ENCODE measurements at places on chromosomes 13 and 19.

DNA sequence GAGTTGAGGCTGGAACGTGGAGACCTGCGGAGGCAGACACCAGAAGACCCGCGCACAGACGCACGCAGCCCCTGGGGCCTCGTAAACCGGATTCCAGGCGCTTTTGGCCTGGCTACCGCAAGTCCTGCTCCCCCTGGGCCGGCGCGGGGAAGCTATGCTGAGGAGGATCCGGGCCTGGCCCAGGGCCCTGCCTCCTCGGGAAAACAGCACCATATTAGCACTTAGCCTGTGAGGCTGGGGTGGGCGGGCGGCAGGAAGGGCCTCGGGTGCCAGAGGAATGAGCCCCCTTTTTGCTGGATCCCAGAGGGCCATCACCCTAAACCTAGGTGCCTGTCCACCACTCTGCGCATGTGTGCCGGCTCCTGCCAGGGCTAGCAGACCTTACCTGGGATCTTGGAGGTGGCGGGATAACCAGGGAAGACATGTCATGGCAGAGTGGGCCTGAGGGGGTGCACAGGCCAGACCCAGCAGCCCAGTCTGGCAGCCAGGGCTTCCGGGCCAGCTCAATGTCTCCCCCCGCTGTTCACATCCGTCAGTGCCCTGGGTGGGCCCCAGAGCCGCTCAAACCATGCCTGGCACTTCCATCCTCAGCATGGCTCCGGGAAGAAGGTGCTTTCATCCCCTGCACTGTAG is 7.3 kb downstream of the ELOF1 start:
- DNase-seq, result no peak

DNA sequence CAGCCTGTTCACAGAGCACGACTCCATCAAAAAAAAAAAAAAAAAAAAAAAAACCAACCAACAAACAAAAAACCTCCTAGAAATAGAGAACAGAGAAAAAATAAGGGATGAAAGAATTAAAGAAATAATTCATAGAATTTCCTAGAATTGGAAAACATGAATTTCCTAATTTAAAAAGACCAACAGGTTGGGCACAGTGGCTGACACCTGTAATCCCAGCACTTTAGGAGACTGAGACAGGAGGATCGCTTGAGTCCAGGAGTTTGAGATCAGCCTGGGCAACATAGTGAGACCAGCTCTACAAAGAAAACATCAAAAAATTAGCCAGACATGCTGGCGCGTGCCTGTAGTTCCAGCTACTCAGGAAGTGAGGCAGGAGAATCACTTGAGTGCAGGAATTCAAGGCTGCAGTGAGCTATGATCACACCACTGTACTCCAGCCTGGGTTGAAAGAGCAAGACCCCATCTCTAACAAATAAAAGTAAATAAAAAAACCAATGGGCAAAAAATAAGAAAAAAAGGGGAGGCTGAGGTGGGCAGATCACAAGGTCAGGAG is 6.5 kb downstream of the SPART start:
- DNase-seq, result no peak

DNA sequence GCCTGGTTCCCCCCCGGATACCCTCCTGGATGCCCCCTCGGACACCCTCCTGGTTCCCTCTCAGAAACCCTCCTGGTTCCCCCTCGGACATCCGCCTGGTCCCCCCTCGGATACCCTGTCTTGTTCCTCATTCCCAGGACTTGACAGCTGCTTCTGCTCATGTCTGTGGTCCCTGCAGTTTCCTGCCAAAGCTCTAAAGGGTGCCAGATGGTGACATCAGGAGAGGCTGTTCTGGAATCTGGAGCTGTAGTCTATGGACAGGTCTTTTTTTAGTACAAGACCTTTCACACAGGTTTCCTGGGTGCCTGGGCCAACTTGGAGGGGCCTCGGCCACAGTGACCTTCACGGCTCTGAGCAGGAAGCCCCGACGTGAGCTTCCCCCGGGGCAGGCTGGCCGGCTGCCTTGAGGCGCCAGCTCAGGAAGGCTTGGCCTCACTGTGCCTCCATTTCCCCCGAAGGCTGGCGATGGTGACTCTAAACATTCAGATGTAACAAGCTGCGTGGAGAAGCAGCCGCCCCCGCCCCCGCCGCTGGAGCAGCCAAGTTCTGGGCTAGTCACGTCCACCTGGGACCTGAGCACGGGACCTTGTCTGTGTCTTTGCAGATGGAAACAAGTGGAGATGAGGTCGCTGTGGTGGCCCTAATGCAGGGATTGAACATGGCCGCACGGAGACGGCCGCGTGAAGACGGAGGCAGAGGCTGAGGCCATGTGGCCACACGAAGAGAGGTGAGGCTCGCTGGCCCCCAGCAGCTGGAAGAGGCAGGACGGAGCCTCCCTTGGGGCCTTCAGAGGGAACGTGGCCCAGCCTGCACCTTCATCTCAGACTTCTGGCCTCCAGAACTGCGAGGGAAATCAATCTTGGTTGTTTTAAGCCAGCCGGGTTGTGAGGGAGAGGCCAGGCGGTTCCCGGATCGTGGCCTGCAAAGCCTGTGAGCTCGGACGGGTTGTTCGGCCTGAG is 12.7 kb downstream of the SGTA start:
- DNase-seq, result no peak

GRCh38 chr13:68257111-68257842 is 1027.1 kb upstream of the PCDH9 start:
- no peak for DNase-seq

GRCh38 chr19:29193155-29193554 is 19.8 kb downstream of the UQCRFS1 start:
- no peak for DNase-seq

- no peak for DNase-seq
These were observed 765.2 kb upstream of the GPC6 start for GRCh38 chr13:92461402-92461801.

- no peak for DNase-seq
These were observed 21.2 kb downstream of the DNMT1 start for GRCh38 chr19:10173527-10173926.

GRCh38 chr13:60019119-60019993 is 144.4 kb downstream of the DIAPH3 start:
- no peak for DNase-seq

DNA sequence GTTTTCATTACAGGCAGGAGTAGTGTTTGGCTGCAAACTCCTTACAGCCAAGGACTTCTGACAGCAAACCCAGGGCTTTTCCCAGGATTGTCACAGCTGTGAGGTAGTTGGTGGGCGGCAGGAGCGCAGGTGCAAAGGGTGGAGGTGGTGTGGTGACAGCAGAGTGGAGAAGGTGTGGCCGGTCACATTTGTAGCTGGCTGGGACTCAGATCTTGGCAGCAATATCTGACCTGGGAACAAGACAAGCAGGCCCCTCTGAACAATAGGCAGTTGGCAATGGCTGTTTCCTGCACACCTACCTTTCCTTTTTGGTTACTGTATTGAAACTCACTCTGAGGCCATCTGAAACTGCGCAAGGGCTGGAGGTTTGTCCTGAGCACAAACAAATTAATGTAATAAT is 327.3 kb downstream of the COG6 start:
- DNase-seq, result no peak

DNA sequence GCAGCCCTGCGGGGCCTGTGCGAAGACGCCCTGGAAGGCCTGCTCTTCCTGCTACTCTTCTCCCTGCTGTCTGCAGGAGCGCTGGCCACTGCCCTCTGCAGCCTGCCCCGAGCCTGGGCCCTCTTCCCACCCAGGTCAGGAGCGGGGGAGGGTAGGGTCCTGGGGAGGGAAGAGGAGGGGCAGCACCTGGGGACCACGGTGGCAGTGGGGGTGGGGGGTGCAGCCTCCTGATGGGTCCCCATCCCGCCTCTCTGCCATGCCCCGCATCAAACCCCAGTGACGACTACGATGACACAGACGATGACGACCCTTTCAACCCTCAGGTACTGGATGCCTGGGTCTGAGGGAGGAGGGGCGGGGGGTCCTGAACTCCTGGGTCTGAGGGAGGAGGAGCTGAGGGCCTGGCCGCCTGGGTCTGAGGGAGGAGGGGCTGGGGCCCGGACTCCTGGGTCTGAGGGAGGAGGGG is 13.4 kb upstream of the LENG8 start:
- DNase-seq, result no peak

GRCh38 chr19:45305007-45305406 is 17.7 kb downstream of the CKM start:
- DNase-seq, result no peak

DNA sequence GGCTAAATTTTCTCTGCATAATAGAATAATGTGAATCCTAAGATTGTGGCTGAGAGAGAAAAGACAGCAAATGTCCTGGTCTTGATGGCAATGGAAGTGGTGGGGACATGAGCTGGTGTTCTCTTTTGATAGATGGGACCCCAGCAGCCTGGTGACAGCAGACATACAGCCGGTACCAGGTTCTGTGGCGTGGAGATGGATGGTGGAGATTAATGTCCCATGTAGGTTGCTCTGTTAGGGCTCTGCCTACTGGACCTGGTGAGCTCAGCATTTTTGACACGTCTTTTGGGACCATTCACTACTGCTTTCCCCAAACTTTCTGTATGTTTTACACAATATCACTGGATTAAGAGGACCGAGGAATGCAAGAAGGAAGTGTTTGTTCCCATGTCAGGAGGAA is 8.2 kb upstream of the SIGLEC14 start:
- no peak for DNase-seq

- DNase-seq, result no peak
These were observed 6.6 kb upstream of the DHDH start for GRCh38 chr19:48926909-48927308.

GRCh38 chr13:35894636-35895035 is 236.5 kb downstream of the DCLK1 start:
- no peak for DNase-seq

- no peak for DNase-seq
These were observed 219.0 kb downstream of the COG6 start for GRCh38 chr13:39874331-39875053.

GRCh38 chr13:104984296-104984818 is 1551.1 kb downstream of the EFNB2 start:
- no peak for DNase-seq

DNA sequence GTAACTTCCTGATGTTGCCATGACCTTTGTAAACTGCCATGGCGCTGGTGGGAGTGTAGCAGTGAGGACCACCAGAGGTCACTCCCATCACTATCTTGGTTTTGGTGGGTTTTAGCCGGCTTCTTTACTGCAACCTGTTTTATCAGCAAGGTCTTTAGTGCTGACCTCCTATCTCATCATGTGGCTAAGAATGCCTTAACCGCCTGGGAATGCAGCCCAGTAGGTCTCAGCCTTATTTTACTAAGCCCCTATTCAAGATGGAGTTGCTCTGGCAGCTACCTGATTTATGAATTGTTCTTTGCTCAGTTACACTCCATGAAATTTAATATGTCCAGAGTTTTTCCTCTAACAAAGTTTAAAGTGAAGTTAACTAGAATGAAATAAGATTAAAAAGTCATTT is 4.6 kb upstream of the EPS15L1 start:
- no peak for DNase-seq

GRCh38 chr19:3479834-3480215 is 500 bp downstream of the SMIM24 start:
- no peak for DNase-seq

DNA sequence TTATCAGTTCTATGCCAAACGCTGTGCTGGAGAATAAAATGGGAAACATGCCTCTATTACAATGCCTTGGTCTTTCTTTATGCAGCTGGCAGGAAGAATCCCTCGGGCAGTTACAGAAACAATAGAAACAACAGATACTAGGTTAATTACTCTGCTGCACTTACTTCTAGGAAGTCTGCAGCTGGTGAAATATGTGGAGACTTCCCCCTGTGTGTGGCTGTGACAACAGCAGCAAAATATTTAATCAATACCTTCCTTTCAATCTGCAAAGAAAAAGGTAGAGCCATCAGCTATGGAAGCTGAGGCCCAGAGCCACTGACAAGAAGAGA is 9.9 kb downstream of the STOML3 start:
- no peak for DNase-seq

DNA sequence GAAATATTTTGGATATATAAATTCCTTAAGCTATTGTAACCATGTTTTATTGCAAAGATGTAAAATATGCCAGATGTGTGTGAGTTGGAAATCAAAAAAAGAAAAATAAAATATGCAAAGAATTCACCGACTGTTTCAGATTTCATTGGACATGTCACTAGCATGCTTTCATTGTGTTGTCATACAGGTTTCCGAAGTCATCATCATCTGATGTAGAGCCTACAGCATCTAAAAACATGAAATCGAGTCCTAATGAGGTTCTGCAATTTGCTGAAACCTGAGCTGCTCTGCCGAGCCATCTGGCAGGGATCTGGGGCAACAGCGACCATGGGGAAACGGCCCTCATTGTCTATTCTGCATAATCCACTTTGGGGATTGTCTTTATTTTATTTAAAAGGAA is 196.1 kb upstream of the MAB21L1 start:
- no peak for DNase-seq

GRCh38 chr13:63910511-63910910 is 2494.9 kb upstream of the PCDH20 start:
- no peak for DNase-seq

GRCh38 chr19:13002166-13002898 is 7.1 kb downstream of the NFIX start:
- no peak for DNase-seq

DNA sequence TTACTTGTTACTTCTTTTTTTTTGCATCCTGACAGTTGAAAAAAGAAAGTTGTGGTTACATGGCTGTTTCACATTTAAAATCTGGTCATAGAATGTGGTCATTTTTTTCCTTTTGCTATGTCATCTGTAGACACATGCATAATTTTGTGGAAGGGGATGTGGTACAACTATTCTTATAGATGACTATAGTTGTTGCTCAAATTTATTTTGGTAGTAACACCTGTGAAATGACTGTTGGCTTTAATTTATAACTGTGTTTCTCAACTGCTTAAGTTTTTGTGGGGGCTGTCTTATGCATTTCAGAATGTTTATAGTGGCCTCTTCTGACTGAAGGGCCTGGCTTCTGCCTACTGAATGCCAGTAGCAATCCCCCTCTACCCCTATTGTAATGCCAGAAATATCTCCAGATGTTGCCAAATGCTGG is 130.5 kb downstream of the PAN3 start:
- DNase-seq, result no peak

GRCh38 chr13:105642511-105642958 is 892.9 kb downstream of the EFNB2 start:
- no peak for DNase-seq

- no peak for DNase-seq
These were observed 622 bp upstream of the FDX2 start for GRCh38 chr19:10316229-10317044.

Data from stimulated activated CD8-positive, alpha-beta memory T cell treated with anti-CD3 and anti-CD28 coated beads, Interleukin-7, amount 100 ng/mL, for 48 hours (primary cell).